Stimulated activated CD4-positive, alpha-beta T cell treated with anti-CD3 and anti-CD28 coated beads, Interleukin-1b, Interleukin-23, amount 100 ng/mL, for 1 hour (primary cell): ENCODE measurements at places on chromosomes 2 and 18.

GRCh38 chr2:121309801-121310200, 24.8 kb upstream of the TFCP2L1 start:
- DNase-seq: no peak

GRCh38 chr2:235654103-235654813, 160.4 kb downstream of the AGAP1 start:
- DNase-seq: no peak

- no peak for DNase-seq
Measured at GRCh38 chr18:52150050-52150449, 189.9 kb upstream of the DCC start.

DNA sequence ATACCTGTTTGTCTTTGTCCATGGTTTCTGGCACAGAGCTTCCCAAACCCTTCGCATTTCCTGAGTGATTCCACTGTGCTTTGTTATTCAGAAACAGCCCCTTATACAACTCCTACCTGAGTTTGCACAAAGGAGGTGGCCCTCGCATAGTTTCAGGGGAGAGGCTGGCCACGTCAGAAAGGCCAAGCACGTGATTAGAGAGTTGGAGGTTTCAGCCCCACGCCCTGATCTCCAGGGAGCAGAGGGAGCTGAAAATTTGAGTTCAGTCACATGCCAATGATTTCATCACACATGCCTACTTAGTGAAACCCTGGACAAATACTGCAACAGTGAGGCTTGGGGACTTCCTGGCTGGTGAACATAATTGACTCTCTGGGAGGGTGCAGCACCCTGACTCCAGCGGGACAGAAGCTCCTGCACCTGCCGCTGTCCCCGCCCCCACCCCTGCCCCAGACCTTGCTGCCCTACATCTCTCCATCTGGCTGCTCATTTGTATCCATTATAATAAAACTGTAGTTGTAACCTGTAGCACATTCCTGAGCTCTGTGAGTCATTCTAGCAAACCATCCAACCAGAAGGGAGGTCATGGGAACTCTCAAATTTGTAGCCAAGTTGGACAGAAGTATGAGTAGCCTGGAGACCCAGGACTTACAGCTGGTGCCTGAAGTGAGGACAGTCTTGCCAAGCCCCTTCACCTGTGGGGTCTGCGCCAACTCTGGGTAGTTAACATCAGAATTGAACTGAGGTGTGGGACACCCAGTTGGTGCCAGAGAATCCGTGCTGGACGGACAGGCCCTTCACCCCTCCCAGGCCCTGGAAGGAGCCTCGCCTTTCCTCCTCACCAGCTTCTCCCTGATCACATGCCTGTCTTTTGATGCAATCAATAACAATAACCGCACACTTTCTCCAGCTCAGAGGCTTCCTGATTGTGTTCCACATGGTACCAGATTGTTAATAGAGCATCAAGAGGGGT, 224.3 kb downstream of the ANAPC1 start:
- no peak for DNase-seq

DNA sequence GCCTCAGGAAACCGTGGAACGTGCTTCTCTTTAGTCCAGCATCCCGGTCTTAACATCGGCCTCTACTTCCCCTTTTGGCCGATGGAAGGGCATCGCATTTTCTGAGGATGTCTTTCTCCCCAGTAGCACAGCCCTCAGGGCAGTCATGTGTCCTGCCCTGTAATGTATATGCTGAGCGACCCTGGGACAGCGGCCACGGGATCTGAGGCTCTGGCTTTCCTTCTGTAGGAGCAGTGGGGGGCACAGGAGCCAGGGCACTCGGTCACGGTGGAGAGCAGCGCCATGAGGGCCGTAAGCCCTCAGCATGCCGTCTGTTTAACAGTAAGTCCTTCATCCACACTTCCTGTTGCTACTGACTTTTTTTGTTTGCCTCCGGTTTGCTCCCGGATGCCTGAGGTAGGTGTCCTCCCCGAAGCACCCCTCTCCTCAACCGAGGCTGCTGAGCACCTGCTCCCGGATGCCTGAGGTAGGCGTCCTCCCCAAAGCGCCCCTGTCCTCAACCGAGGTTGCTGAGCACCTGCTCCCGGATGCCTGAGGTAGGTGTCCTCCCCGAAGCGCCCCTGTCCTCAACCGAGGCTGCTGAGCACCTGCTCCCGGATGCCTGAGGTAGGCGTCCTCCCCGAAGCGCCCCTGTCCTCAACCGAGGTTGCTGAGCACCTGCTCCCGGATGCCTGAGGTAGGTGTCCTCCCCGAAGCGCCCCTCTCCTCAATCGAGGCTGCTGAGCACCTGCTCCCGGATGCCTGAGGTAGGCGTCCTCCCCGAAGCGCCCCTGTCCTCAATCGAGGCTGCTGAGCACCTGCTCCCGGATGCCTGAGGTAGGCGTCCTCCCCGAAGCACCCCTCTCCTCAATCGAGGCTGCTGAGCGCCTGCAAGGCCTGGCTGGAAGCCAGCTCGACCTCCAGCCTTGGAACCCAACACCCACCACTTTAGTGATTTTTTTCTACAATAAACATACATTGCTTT, 169.3 kb downstream of the HDAC4 start:
- DNase-seq: no peak

DNA sequence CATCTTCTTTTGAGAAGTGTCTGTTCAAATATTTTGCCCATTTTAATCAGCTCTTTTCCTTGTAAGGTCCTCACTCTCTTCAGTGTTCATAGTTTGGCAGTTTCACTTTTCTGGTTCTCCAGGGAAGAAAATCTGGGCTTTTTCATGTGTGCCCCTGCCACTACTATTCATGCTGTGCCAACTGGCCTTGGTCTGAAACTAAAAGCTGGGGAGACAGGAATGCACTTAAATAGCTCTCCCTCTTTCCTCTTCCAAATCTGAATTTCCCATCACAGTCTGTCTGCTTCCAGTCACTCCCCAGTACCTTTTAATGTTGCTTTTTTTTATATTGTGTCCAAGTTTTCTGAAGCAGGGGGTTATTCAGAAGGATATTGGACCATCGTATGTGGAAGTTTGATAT, 574.3 kb upstream of the POU3F3 start:
- DNase-seq: no peak

DNA sequence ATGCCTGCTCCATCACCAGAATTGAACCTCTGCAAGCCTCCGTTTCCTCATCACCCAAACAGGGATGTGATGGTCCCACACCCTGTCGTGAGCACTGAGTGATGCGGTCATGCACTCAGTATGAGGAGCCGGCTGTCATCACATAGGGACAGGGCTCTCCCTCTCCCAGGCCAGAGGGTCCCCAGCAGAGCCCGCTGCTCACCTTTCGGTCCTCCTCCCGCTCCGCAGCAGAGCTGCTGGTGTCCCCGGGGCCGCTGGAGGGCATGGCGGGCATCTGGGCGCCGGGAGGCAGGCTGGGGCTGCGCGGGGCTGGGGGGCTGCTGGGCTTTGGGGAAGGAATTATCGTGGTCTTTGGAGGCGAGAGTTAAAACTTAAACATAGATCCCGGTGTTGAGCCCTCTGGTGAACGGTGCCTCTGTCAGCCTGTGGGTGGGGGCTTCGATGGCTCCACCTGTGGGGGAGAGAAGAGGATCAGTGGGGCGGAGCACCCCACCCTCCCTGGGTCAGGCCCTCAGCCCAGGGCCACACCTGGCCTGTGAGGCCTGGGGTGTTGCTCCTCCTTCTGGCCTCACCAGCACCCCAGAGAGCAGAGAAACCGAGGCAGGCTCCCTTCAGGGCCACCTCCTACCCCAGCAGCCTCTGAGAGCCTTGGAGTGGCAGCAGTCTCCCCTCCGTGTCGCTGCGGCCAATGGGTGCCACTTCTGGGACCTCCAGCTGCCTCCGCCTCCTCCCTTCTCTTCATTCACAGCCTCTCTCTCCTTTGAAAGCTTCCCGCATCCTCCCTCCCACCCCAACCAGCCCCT, 27.8 kb downstream of the DNMT3A start:
- no peak for DNase-seq

- DNase-seq: no peak
Measured at GRCh38 chr2:181241366-181241765, 215.8 kb upstream of the ITGA4 start.

GRCh38 chr18:8962192-8962779, 140.2 kb upstream of the NDUFV2 start:
- DNase-seq: no peak

DNA sequence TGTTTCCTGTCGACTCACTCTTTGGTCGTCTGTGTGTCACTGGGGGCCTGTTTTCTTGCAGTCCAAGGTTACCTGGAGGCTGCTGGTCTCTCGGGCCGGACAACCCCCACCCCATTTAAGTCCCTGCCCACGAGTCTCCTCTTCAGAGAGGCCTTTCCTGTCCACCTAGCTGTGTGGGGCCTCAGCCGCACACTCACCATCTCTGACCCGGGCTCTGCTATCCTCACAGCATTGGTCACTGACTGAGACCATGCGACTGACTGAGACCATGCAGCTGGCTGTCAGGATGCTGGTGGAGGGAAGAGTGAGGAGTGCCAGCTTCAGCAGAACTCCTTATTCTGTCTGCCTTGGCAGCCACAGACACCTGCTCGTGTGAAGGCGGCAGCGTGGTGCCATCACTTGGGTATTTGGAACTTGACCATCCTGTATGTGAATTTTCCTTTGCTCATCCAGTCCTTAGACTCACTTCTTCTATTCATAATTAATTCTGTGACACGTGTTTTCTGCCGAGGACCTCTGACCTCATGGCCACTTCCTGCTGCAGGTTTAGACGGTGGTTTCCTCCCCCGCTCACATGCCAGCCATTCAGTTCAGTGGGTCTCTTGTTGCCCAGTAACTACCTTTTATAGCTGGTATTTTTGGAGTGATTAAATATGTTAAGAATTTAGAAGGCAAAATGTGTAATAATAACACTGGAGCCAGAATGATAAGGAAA, 47.5 kb upstream of the ASB1 start:
- DNase-seq: no peak

- no peak for DNase-seq
Measured at GRCh38 chr2:44290261-44290660, 15.0 kb downstream of the SLC3A1 start.

DNA sequence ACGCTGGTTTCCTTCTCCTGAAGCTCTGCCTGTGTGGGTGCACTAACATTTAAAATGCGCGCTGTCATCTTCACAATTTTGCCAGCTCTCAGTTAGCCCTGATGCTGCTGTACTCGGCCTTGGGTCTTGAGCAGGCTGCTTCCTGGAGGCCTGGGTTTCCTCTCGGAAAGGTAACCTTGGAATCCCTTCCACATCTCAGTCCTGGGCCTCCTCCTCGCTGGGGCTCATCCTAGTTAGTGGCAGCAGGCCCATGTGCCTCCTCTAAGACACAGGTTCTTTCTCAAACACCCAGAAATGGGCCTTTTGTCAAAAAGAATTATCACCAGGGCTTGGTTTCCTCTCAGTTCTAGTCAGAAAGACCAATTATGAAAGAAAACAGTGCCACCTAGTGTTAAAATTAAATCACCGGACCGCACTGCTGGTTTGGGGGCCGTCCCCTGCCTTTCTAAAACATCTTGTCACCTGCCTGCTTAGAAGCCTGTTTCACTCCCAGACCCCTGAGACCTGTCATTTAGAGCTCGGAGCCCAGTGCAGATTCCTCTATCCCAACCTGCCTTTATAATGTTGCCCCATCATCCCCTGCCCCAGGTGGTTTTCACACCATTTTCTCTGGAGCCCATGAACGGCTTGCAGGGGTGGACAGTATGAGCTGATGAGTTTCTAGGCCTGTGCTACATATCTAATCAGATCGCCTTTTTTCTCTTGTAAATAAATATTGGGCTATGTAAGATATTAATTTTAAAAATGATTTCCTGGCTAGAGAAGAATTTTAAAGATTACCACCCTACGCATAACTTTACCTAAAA, 42.4 kb downstream of the HK2 start:
- peak; percentile 17 for DNase-seq

- no peak for DNase-seq
Measured at GRCh38 chr18:49243391-49243790, 217.1 kb downstream of the DYM start.

DNA sequence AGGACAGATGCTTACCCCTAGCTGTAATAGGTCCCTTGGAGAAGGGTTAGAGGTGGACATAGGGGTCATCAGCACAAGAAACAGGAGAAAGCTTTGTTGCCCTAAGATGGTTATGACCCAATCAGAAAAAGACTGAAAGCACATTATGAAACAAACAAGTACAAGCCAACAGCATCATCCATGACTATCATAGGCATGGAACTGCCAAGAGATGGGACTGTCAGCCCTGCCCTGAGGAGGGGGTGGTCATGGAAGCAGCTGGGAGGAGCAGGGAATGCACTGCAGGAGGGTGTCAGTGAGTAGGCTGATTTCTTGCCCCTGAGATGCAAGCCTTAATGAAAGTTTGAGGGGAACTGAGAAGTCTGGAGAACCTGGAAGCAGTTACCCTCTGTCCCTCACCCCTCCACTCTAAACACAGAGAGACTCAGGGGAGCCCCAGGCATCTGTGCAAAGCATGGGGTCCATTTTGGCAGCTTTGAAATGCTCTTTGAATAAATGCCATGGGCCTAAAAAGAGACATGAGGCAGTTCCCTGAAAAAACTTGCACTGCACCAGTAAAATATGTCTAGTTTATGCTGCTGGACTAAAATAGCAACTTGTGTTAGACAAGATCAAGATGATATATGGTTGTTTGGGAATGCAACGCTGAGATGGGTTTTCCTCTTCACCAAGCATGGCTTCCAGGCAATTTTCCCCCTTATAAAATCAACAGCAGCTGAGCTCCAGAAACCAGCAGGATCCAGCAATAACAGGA, 122.7 kb upstream of the ZFP36L2 start:
- no peak for DNase-seq

- no peak for DNase-seq
Measured at GRCh38 chr2:156647377-156648010, 211.3 kb downstream of the GPD2 start.

DNA sequence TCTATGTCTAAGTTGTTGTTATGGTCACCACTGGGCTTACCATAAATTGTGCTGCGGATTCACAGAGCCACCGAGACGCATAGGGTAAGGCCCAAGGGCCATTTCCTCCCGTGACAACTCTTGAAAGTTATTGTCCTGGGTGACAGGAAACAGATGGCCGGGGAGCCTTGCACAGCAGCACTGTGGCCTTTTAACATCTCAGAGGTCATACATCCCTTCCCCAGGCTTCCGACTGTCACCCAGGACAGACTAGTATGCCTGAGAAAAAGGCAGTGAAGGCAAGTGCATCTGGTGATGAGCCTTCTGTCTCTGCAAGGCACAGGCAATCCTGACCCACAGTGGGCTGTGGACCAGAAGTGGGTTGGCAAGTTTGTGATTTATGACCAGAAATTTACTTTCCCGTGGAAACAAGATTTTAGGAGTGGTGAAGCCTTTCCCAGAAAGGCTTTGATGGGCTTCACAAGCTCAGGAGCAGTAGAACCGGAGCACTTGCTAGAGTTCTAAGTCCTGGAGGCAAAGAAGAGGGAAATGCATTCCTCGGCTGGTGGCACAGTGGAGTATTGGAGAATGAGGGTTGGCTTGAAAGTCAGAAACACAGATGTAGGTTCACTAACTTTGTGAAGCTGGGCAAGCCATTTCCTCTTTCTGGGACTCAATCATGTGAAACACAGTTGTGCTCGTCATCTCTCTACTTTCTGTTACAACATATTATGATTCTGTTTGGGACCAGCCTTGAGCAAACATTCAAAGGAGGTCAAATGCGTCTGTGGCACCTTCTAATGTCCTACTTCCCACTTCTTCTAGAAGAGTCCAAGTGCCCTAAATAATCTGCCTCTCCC, 2.0 kb upstream of the CAPN14 start:
- no peak for DNase-seq
